ENCODE measurements at places on chromosomes 1 and 21.

DNA sequence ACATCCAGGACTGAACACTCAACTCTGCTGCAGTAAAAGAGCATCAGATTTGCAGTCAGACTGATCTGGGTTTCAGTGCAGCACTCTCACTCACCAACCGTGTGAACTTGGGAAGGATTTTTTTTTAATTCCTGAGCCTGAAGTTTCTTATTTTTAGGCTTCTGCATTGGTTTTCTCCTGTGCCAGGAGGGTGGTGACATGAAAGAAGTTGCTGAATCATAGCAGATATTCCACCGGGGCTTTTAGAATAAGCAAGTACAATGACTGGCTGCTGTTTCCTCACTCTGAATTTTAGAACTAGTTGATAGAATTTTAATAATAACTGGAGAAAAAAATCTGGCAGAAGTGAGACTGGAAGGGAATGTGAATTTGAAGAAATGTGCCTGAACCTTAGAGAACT lies 11.6 kb downstream of the ADAM30 start:
- peak; percentile 51 for ATAC-seq

- ATAC-seq = no peak
Observed at GRCh38 chr1:58548371-58548770, 1.8 kb upstream of the OMA1 start.

DNA sequence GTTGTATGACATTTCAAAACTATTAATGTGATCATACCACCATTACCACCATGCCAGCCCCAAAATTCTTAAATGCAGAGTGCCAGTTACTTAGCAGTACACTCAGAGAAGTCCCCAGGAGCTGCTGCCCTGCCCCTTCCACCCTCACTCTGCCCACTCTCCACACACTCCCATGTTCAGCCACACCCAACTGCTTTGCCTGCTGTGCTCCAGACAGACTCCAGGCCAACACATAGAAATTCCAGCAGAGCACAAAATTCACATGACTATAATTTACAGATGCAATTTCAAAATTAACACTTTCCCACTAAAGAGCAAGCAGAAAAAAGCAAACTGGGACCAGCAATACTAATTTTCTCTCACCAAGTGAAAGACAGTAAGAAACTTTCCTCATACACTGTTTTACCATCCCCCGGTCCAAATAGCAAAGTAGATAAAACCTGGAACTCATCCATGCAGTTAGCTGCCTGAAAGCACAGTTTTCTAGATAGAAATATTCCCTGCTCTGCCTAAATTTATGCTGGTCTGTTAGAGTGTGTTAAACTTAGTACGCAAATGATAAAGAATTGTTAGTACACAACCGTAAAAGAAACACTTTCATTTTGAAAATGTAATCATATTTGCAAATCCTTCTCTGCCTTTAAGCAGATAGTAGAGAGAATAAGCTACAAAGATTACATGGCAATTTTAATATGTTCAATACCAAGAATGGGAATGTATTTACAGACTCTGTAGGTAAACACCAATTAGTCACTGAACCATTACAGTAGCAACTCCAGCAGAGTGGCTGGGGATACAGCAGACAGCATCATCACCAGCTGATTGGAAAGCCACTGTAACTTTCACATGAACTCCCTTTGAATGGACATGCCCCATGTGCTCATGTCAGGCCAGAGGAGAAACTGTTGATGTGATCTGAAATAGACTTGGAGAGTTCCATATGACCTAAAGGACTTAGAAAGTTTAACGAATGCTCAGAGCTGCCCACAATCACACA lies 176.5 kb downstream of the VAV3 start:
- ATAC-seq = peak; percentile 27

DNA sequence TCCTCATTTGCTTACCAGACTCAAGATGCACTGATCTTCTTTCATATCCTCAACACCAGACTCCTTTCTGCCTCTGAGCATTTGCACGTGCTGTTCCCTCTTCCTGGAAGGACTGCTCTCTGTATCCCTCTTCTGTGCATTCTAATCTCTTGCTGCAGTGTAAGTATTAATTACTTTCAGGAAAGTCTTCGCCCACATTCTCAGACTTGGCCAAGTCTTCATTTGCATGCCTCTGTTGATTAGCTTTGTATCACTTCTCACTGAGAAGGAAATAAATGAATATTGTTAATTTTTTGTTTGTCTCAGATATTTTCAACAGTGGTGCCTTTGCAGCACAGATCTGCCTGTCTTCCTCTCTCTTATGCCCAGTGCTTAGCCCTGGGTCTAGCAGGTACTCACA lies 50.3 kb upstream of the RAB3GAP2 start:
- no peak for ATAC-seq

DNA sequence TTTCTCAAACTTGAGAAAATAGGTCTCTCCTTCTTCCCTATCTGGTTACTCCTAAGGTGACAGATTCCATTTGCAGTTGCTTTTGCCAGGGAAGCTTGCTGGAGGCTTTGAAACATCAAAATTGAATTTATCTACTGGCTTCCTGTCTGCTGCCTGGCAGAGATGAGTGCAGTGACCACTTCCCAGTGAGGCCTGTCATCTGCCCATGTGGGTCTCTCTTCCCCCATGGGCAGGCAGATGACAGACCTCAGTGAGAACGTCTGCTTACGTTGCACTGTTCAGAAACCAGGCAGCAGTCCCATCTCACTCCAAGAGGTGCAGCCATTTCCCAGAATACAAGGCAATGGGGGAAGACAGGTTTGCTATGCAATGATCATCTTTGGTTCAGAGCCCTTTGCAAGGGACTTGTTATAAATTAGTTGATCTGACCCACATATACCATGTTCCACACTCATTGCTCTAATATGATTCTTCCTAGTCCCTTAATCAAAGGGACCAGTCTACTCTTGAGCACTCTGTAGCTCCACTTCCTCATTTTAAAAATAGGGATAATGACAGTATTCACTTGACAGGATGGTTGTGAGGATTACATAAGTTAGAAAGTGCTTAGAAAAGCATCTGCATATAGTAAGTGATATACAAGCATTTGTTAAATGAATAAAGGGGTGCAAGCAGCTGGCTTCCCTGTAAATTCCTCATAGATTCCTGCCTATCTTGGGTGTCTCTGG lies 10.6 kb downstream of the PGBD5 start:
- no peak for ATAC-seq

Measured in motor neuron (in vitro differentiated cells).